Amniotic stem cell (primary cell): ENCODE measurements at places on chromosomes 16 and 17.

DNA sequence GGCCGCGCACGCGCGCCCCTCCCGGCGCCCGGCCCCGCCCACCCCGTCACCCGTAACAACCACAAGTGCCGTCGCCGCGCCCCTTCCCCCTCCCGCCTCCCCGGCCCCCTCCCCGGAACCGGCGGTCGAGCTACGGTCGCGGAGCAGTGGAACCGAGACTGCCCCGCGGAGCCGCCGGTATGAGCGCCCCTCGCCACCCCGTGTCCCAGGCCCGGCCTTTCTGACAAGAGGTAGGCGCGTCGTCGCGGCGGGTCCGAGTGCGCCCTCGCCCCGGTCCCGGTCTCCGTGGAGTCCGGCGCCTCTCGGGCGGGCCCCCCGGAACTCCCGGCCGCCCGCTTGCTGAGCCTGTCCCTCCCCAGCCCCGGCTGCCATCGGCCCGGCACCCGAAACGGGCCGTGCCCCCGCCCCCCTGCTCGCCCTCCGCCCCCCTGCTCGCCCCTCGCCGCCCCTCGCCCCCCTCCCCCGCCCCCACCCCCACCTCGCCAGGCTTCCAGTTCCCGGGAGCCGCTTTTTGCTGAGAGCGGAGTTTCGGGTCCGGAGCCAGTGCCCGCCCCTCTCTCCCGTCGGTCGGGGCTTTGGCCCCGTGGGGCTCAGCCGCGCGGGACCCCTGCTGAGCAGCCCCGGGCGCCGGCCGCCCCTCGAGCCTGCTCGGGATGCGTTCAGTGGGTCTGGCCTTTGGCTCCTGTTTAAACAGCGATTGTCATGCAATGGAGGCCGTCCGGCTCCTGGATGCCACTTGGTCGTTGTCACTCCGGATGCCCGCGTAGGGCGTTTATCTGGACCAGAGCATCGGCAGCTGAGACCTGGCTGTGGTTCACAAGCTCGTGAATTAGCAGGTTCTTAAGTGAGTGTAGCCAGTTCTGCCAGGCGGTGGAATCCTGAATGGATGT lies at the start of gene SEC14L1:
SEC14L1 (plus strand) TSS at position 92 of the 890 bp plus-strand sequence. CDS start 2,628 bp downstream, outside the sequence.
- DNase-seq = no peak

GRCh38 chr16:25010542-25010941 lies 4.6 kb downstream of the ARHGAP17 start:
- DNase-seq = no peak

GRCh38 chr16:48131201-48131935 lies 24.4 kb downstream of the ABCC12 start:
- DNase-seq = no peak

DNA sequence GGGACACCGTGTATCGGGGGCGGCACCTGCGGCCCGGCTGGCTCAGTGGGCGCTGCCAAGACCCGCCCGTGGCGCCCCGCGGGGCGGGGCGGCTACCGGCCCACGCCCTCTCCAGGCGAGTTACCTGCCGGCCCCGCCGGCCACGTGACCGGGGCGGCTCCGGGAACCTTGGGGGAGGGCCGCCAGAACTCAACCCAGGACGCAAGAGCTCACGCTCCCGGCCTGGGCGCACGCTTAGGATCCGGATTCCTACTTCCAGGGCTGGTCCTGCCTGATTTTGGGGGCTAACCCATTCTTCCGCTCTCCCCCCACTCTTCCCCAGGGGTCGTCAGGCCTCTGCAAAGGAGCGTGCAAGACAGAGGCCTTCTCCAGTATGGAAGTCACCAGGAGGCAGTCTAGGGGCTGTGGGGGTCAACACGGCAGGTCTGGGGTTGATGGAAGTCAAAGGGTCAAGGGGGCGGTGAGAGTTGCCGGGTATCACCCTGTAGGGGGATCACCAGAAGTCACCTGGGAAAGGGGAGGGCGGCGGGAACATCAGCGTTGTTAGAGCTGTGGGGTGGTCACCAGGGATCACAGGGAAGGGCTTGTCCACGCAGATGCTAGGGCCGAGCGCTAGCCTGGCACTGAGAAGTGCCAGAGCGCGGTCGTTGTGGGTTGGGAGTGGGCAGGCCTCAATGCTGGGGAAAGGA lies 354 bp upstream of the ESRP2 start:
- no peak for DNase-seq

- DNase-seq = no peak
Measured at GRCh38 chr16:61897657-61898056, 138.6 kb downstream of the CDH8 start.

DNA sequence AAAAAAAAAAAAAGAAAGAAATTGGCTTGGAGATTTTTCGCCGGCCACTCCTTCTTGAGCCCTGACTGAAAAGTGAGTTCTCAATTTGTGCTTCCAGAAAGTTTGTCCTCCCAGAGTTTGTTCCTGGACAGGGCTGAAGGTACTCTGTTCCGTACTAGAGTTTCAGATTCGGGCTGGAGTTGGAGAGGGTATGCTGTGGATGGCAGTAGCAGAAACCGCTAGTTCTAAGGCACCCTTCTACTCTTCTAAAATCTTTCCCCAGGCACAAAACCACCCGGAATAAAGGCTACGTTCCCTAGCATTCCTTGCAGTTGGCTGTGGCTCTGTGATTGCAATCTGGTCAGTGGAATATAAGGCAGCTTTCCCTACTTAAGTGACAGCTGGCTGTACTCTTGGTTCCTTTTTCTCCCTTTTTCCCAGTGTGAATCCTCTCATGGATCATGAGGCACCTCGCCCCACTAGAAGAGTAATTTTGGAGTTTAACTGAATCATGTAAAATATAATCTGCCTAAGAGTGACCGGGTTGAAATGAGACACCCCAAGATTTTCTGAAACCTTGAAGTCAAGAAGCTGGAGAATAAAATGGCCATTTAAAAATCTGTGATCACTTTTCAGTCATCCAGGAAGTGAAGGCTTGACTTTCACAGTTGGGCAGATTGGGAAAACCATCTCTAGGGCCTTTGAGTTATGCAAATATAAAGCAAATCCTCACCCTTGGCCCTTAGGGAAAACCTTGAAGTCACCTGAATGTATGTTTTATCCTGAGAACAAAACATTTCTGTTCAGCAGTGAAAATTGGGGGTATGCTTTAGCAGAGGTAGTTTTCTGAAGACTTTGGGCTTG lies 901 bp upstream of the HEATR6 start:
- no peak for DNase-seq

DNA sequence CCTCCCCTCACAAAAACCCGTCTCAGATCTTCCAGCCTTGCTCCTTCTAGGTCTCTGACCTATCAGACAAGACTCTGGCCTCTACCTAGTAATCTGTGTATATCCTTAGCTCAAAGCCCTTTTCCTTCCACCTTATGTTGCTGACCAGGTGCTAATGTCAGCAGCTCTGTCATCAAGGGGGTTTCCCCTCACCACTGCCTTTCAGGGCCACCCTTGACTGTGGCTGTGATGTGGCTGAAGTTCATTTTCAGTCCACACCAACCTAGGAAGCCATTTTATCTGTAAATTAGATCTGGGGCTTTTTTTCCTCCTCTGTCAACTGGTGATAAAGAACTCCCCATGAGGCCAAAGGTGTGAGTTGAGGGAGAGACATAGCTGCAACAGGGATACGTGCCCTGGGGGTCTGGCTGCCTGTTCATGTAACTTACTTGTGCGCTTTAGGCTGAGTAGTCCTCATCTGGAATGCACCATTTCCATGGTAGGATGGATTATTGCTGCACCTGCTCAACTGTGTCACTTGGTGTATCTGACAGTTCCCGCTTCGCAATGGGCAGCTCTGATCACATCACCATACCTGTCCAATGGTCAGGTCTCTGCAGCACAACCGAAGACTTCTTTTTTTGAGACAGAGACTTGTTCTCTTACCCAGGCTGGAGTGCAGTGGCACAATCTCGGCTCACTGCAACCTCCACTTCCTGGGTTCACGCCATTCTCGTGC lies 14.7 kb upstream of the RUNDC3A start:
- no peak for DNase-seq

GRCh38 chr17:13749166-13749890 lies 147.6 kb upstream of the HS3ST3A1 start:
- no peak for DNase-seq

DNA sequence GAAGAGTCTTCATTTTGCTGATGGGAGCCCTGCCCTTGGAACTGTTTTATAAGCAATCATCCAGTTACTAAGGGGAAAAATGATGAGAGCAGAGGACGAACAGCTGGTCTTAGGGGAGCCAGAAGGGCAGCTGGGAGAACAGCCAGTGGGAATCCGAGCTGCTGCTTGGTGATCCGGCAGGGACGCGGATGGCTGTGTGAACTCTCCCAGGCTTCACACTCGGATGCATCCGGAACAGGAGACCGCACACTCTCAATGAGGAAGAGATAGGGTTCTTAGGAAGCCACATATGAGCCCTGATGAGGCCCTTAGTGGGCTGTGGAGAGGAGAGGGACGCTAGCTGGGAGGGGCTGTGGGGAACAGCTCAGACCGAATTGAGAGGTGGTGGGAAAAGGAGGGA lies 5.0 kb upstream of the CACNG5 start:
- no peak for DNase-seq

GRCh38 chr17:29628644-29629043 lies 5.9 kb upstream of the CORO6 start:
- no peak for DNase-seq

DNA sequence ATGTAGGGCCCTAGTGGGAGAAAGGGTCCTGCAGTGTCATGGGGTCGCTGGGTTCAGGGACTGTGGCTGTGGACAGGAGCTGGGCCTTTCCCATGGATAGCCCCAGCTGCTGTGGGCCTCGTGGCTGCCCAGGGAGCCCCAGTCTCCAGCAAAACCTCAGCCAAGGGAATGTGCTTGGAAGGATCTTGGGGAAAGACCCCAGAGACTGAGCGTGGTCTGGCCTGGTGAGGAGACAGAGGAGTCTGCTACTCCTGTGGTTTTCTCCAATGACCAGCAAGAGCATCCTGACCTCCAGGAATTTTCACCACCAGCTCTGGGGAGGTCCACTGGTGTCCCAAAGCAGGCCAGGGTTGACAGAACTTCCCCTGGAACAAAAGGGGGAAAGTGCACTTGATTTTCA lies 42.3 kb downstream of the RNF112 start:
- DNase-seq = no peak

DNA sequence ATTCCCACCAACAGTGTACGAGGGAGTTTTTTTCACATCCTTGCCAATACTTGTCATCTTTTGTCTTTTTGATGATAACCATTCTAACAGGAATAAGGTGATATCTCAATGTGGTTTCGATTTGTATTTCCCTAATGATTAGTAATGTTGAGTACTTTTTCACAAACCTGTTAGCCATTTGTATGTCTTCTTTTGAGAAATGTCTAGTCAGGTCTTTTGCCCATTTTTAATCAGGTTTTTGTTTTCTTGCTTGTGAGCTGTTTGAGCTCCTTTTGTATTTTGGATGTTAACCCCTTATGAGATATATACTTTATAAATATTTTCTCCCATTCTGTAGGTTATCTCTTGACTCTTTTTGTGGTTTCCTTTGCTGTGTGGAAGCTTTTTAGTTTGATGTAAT lies 1.9 kb upstream of the KRTAP4-5 start:
- no peak for DNase-seq

DNA sequence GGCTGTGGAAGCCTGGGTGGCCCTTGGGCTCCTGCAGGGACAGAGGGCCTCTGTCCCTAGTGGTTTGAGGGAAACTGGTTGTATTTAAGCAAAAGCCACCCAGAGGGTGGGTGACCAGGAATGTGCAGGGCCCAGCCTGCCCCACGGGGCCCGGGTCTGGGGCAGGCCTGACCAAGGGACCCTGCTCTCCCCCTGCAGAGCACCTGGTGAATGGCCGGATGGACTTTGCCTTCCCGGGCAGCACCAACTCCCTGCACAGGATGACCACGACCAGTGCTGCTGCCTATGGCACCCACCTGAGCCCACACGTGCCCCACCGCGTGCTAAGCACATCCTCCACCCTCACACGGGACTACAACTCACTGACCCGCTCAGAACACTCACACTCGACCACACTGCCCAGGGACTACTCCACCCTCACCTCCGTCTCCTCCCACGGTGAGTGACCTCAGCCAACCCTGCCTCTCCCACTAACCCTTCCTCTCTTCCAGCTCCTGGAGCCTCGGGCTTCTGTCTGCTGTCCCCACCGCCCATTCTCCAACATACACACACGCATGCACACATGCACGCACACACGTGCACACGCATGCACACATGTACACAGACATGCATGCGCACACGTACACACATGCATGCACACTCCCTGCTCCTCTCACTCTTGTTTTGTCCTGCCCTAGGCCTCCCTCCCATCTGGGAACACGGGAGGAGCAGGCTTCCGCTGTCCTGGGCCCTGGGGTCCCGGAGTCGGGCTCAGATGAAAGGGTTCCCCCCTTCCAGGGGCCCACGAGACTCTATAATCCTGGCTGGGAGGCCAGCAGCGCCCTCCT lies 10.4 kb downstream of the GALK1 start:
- DNase-seq = no peak

DNA sequence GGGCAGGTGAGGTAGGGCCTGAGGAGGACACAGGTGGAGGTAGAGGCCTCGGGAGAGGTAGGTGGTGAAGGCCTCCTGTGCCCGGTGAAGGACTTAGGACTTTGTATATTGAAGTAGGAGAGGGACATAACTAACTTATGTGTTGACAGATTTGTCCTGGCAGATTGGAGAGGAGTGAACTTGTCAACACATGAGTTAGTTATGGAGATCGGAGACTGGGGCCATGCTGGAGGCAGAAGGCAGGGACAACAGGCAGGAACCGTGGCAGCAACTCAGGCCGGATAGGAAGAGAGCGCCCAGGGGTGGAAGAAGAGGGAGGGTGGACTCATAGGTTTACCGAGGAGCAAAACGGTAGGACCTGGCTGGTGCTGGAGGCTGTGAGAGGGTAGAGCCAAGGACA lies 18.4 kb downstream of the GLP2R start:
- no peak for DNase-seq

GRCh38 chr17:81285179-81285878 lies 9.8 kb downstream of the SLC38A10 start:
- DNase-seq = no peak

DNA sequence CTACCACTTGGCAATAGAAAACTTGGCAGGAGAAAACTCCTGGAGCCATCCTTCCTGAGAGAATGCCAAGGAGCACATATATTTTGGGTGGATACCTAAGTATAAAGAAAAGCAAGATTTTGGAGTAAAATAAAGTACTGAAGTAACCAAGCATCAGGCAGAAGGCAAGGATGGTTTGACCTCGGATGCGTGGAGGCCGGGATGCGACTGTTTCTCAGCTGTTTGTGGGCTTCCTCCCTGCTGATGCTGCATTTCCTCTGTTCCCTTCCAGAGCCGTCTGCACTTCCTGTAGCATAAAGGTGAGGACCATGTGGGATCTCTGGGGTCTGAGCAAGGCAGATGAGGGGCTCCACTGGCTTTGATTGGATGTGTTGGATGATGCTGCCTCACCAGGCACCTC lies 5.5 kb upstream of the TCF25 start:
- DNase-seq = no peak

- DNase-seq = no peak
Measured at GRCh38 chr16:56311208-56312027, 113.9 kb downstream of the AMFR start.
